ENCODE measurements at places on chromosomes 3 and 15.

GRCh38 chr3:100425316-100425715, 24.0 kb downstream of the LNP1 start:
- DNase-seq: no peak

DNA sequence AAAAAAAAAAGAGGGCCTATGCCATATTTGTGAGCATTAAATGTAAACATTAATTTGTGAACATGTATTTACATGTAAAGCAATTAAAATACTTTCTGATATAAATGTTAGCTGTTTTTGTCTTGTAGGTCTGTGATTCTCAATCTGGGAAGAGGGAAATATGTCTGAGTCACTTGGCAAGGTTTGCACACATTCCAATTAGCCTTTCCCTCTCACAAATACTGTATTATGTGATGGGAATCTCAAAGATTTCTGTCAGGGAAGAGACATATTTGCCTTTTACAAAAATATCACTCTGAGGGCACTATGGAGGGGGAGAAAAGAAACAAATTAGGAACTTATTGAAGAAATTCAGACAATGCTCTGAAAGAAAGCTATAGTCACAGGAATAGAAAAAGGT, 483.6 kb downstream of the GBE1 start:
- no peak for DNase-seq

- DNase-seq: no peak
Measured at GRCh38 chr15:60022379-60022741, 18.2 kb downstream of the FOXB1 start.

- no peak for DNase-seq
Measured at GRCh38 chr3:187011915-187012314, 81.6 kb downstream of the ST6GAL1 start.

GRCh38 chr3:179713643-179714090, 60.8 kb downstream of the USP13 start:
- DNase-seq: no peak

DNA sequence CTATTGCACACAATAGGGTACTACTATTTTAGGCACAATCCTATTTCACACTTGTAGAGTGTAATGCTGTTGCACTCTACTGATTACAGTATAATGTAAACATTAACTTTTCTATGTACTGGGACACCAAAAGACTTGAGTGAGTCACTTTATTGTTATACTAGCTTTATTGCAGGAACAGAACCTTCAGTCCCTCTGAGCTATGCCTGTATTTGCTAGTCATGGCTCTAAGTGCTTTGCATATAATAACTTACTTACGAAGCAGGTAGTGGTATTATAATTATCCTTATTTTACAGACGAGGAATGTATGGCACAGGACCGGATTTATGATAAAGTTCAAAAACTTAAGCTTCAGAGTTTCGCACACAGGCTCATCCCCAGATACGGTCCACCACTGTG, 106.6 kb upstream of the SLC6A6 start:
- no peak for DNase-seq

- DNase-seq: no peak
Measured at GRCh38 chr3:112004187-112004586, 5.5 kb downstream of the TAGLN3 start.

DNA sequence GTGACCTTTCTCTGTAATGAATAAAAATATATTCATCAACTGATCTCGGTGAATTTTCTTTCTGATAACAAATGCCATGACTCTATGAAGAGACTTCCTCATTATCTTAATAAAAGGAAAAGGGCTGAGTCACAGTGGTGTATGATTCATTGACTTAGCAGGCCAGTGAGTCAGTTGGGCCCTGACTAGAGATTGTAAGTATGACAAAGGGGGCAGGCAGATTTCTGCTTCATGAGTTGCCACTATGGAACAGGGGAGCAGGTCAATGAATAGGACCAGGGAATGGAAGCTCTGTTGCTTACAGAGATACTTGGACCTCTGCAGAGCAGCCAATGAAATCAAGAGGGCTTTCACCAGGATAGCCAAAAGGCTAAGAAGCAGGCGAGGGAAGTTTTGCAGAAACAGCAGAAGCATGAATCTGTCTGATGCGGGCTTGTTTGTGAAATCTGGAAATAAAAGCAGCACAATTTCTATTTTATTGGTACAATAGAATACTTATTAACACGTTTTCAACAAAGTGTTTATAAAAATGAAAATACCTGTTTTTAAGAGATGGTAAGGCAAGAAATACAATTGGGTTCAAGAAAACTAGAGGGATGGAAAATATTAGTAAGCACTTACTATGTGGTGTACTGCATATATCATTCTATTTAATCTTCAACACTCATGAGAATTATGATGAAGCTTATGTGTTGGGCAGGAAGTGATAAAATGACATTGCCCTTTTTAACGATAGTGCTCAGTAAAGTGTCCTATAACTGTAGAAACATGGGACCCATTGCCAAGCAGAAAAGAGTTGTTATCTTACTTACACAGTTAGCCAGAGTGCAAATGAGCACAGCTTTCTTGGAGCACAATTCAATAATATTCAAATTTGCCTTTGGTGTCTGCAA, 169.8 kb upstream of the MYRIP start:
- no peak for DNase-seq

DNA sequence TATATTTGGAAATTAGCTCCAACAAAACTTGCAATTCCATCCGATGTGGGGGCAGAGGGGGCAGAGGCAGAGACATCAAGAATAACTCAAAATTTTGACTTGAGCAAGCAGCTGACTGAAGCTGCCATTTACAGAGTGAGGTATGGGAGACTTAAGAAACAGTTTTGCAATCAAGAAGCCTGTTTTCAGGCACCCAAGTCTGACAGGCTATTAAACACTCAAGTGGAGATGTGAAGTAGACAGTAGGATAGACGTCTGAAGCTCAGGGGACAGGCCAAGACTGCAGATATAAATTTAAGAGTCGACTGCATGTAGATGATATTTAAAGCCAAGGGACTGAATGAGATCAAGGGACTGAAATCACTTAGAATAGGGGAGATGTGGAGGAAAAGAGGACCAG, 9.9 kb upstream of the SH3BP5 start:
- no peak for DNase-seq

DNA sequence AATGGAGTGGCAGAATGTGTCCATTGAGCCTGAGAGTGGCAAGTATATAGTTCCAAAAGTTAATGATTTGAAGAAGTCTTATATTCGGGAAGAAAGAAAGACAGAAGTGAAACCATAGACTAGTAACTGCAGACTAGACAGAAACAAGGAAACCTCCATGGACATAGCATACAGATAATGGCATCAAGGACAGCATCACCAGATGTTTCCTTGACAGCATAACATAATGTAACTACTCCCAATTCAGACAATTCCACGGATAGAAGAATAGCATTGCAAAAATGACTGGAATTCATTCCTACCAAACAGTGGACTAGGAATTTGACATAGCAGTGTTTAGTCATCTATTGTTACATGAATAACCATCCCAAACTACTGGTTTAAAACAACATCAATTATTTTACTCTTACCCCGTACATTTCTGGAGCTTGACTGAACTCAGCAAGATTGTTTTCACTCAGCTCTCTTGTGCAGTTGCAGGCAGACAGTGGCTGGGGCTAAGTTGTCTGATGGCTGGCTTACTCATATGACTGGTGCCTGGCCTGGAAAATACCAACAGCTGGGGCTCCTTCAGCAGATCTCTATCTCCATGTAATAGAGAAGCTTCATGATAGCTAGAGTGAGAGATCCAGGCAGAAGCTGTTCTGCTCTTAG, 109.7 kb upstream of the GADL1 start:
- DNase-seq: no peak

DNA sequence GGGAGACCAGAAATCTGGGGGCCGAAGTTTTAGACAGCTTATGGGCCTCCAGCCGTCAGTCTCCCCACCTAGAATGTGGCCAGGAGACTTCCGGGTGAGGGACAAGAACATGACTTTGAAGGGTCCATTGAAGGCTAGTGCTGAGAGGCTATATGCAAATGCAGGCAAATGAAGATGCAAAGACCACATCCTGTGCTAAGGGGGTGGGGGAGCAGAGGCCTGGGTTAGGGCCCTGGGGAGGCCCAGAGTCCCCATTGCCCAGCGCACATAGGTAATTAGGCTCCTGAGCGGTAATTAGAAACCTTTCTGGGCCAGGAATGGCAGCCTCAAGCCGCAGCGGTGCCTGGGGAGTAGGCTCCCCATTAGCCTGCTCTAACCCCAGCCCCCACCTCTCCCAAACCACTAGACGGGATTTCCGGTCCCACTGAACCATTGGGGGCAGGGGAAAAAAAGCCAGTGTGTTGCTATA, 6.8 kb downstream of the CSK start:
- DNase-seq: no peak

- DNase-seq: no peak
Measured at GRCh38 chr3:124360563-124360962, 368.6 kb upstream of the ROPN1 start.

- no peak for DNase-seq
Measured at GRCh38 chr15:79105141-79105540, 14.6 kb upstream of the RASGRF1 start.

- DNase-seq: no peak
Measured at GRCh38 chr15:67880651-67881182, 40.9 kb upstream of the RNU6-1 start.

GRCh38 chr3:12138044-12138443, 20.7 kb downstream of the TIMP4 start:
- no peak for DNase-seq

DNA sequence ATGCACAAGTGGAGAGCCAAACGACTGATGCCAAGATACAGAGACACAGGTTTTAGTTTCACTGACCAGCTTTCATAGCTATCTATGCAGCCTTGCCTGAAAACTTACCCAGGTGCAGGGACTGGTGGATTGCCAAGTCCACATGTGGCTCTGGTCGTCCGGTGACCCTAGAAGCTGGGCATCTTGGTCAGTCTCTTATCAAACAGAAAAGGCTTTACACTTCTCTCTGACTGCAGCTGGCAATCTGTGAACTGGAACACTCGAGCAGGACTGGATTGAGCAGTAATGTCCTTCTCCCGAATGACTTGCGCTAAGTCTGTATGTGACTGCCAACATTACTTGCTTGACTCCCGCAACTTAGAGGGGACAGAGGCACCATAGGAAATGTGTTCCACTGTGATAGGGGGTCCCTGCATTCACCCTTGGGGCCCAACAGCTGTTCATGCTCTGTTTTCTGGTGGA, 63.0 kb upstream of the SIAH2 start:
- DNase-seq: no peak

DNA sequence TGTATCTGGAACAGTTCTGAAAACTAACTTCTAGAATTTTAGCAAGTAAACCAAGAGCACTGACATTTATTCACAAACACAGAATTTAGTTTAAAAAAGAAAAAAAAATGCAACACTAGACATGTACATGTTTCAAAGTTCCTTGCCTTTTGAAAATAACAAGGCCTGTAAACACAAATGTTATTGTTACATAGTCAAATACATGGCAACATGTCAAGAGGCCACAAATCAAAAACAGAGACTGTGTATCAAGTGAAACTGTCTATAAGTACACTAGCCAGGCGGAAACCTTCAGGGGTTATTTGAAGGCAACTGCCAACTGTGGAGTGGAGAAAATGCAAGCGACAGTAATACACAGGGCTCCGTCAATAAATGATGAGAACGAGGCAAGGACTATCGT, 547.6 kb downstream of the FOXP1 start:
- no peak for DNase-seq

DNA sequence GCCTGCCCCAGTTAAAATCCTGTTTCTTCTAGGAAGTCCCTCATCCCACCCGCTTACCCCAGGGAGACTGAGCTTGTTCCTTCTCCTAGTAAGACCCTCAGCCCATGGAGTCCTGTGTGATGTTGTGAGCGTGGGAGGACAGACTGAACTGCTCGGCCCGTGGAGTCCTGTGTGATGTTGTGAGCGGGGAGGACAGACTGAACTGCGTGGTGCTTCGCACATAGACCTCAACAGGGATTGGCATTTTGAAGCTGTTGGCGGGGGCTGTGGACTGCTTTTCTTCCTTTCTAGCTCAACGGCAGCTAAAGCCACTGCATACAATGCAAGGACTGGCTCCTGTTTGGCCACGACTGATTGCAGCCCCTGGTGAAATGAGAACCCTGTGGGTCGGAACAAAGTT, 1.6 kb upstream of the SPTBN5 start:
- no peak for DNase-seq

All from cortex of kidney (tissue), 1 donor.